ENCODE measurements at places on chromosomes 16 and 17. TPM values are rescaled to one million over a fixed set of nuclear protein-coding genes. Genes with fewer than 3 reads are reported as not detected.

CTRB1 gene
- total RNA-seq = not detected

FBXW10 gene
- 0.86 TPM for total RNA-seq

BICDL2 gene
- total RNA-seq = not detected

HOXB13 gene
- 1.8 TPM for total RNA-seq

KRTAP2-1 gene
- not detected for total RNA-seq

TNFRSF17 gene
- not detected for total RNA-seq

CCL5 gene
- 1.2 TPM for total RNA-seq

PRPF8 gene
- total RNA-seq = 273 TPM

PYDC1 gene
- total RNA-seq = not detected

ZNF750 gene
- not detected for total RNA-seq

HSPB9 gene
- not detected for total RNA-seq

CACNG3 gene
- total RNA-seq = not detected

CHD9 gene
- total RNA-seq = 16.6 TPM

All from A549 treated with Mapracorat at 1 μM for 4 hours (cell line).